ENCODE measurements at places on chromosomes 13 and 19. TPM values are rescaled to one million over a fixed set of nuclear protein-coding genes. Genes with fewer than 3 reads are reported as not detected.

- no peak overlapping the region for H3K4me3 ChIP-seq
- no peak overlapping the region for H3K27ac ChIP-seq
- no peaks in the 10 kb centered on the region for H3K27me3 ChIP-seq
- H3K4me1 ChIP-seq = no peaks in the 10 kb centered on the region
- DNase-seq = no peak
These were observed 51.5 kb upstream of the ZNF730 start for GRCh38 chr19:23065306-23065705.

GRCh38 chr13:41652735-41653361, 195.5 kb downstream of the RGCC start:
- H3K4me1 ChIP-seq = peaks cover 6% of the 10 kb centered on the region
- H3K36me3 ChIP-seq = no peaks in the 10 kb centered on the region
- H3K27me3 ChIP-seq = no peaks in the 10 kb centered on the region
- no peak overlapping the region for H3K27ac ChIP-seq
- DNase-seq = peak; percentile 63

DNA sequence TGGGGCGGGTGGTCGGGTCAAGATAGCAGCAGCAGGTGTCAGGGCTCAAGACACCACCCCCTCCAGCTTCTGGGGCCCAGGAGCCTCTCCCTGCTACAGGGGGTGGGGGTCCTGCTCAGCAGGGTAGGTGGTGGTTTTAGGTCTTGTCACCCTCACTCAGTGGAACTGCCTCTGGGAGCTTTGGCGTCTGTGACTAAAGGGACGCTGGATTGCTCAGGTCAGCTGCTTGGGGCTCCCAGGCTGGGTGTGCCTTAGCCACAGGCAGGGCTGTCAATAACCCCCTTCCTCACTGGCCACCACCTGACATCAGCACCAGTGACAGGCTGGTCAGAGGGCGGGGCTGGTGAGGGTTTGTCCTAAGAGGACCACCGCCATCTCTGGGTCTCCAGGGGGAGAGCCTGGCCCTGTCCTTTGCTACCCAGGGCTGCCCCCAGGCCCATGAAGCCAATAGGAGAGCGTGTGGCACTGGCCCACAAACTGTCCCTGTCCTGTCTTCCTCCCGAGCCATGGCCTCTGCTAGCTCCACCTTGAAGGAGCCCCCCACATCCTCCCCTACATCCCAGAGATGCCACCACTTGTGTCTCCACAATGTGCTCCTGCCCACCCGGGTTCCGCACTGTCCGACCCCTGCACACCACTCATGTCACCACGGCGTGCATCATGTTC, 36.4 kb downstream of the MAU2 start:
- peak; percentile 21 for DNase-seq
- no peaks in the 10 kb centered on the region for H3K4me1 ChIP-seq
- no peaks in the 10 kb centered on the region for H3K27me3 ChIP-seq
- no peak overlapping the region for H3K4me3 ChIP-seq
- H3K27ac ChIP-seq = no peak overlapping the region

GRCh38 chr13:50731400-50731799, 112.1 kb downstream of the DLEU7 start:
- H3K36me3 ChIP-seq = no peaks in the 10 kb centered on the region
- DNase-seq = no peak
- no peaks in the 10 kb centered on the region for H3K4me1 ChIP-seq
- H3K4me3 ChIP-seq = no peak overlapping the region
- H3K27me3 ChIP-seq = no peaks in the 10 kb centered on the region

GRCh38 chr19:11539495-11540365, 1.1 kb downstream of the CNN1 start:
- H3K36me3 ChIP-seq = no peaks in the 10 kb centered on the region
- no peaks in the 10 kb centered on the region for H3K4me1 ChIP-seq
- no peak overlapping the region for H3K4me3 ChIP-seq

DNA sequence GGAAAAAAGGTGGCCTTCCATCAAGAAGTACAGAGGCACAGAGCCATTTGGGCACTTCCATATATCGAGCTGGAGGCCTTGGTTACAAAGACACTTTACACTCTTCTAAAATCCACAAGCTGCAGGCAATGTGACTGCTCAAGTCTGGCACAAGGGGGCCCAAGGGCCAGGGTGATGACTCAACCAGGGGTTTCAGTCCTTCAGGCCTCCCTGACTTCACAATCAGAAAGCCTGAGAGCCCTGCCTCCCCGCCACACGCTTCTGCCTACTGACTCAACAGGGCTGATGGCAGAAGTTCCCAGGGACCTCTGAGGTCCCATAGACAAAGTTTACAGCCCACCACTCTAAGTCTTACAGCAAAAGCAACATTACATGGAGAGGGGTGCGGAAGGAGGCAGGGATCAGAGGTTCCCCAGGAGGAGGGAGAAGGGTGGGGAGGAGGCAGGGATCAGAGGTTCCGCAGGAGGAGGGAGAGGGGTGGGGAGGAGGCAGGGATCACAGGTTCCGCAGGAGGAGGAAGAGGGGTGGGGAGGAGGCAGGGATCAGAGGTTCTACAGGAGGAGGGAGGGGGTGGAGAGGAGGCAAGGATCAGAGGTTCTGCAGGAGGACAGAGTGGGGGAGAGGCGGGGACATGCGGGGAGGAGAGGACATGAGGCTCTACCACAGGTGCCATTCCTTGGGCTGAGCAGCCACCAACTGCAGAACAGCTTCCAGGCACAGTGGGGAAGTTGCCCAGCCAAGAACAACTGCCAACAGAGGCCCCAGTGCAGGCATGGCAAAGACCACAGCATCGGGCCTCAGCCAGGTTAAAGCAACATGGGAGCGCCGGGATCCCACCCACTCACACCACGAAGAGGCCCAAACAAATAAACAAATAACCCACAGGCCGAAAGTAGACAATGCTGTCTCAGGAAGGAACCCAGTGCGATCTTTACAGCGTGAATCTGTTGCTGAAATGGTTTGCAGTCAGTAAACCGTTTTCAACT, 52.0 kb downstream of the SLC7A1 start:
- no peak overlapping the region for H3K27ac ChIP-seq
- no peaks in the 10 kb centered on the region for H3K4me1 ChIP-seq
- H3K36me3 ChIP-seq = peaks cover 16% of the 10 kb centered on the region

GRCh38 chr19:1269478-1270212, 513 bp downstream of the CIRBP start:
- DNase-seq = peak; percentile 89
- peak overlapping the region; percentile 66 for H3K4me3 ChIP-seq
- H3K4me1 ChIP-seq = peaks cover 19% of the 10 kb centered on the region

- H3K4me1 ChIP-seq = no peaks in the 10 kb centered on the region
- peaks cover 21% of the 10 kb centered on the region for H3K36me3 ChIP-seq
- no peak overlapping the region for H3K4me3 ChIP-seq
- no peak for DNase-seq
These were observed 41.8 kb downstream of the EFNB2 start for GRCh38 chr13:106493533-106494220.

DNA sequence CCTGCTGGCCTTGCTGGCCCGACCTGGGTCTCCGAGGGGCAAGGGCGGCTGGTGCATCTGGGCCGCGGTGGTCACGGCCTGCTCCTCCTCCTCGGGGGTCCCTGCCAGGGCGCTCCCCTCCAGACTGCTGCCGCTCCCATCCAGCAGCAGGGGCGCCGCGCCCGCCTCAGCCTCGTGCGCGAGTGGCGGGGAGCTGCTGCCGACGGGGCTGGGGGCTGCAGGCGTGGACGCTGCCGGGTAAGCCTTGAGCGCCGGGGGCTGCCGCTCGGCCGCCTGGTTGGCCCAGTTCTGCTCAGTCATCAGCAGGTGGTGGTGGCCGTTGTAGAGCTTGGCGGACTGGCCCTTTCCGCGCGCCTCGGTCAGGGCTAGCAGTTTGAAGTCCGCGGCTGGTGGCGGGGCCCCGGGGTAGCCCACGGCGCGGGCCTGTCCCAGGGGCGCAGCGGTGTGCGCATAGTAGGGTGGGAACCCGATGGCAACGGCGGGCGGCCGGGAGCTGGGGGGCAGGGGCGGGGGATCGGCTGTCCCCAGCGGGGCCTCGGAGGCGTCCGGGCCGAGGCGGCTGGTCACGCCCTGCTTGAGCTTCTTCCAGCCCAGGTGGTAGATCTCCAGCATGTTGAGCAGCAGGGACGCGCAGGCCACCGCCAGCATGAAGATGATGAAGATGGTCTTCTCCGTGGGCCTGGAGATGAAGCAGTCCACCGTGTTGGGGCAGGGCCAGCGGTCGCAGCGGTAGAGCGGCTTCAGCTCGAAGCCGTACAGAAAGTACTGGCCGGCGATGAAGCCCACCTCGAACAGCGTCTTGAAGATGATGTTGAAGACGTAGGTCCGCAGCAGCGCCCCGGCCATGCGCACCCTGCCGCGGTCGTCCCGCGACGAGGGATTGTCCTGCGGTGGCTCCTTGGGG, 18.6 kb downstream of the GJA3 start:
- H3K27ac ChIP-seq = no peak overlapping the region
- H3K36me3 ChIP-seq = no peaks in the 10 kb centered on the region
- peaks cover 5% of the 10 kb centered on the region for H3K27me3 ChIP-seq
- H3K4me3 ChIP-seq = no peak overlapping the region
- H3K4me1 ChIP-seq = no peaks in the 10 kb centered on the region

DNA sequence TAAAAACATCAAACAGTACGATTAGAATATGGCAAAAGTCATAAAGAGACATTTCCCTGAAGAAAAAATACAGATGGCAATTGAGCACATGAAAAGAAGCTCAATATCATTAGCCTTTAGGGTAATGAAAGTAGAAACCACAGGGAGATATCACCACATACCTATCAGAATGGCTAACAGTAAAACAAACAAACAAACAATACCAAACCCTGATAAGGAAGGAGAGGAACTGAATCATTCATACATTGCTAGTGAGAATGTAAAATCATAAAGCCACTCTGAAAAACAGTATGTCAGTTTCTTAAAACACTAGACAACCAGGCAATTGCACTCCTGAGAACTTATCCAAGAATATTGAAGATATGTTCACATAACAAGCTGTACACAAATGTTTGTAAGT, 1342.5 kb upstream of the SLC10A2 start:
- no peak overlapping the region for H3K4me3 ChIP-seq
- no peak overlapping the region for H3K27ac ChIP-seq
- no peak for DNase-seq
- no peaks in the 10 kb centered on the region for H3K4me1 ChIP-seq
- no peaks in the 10 kb centered on the region for H3K27me3 ChIP-seq

DNA sequence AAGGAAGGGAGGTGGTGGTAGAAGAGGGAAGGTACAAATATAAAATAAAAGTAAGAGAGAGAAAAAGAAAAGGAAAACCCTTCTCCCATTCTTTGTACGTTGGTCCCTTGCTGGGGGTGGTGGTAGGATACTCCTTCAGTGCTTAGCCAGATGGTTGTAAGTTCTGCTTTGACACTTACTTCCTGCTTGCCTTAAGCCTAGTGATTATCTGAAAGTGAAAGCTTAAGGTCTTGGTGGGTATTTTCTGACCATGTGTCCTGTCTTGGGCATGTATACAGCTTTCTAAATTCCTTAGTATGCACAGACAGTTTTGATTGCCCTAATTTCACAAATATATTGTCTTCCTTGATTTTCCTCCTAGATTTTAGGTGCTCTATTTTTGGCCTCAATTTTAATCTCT, 314.8 kb downstream of the PCDH17 start:
- no peak for DNase-seq
- no peak overlapping the region for H3K4me3 ChIP-seq
- H3K27ac ChIP-seq = no peak overlapping the region
- H3K36me3 ChIP-seq = no peaks in the 10 kb centered on the region
- H3K27me3 ChIP-seq = no peaks in the 10 kb centered on the region

DNA sequence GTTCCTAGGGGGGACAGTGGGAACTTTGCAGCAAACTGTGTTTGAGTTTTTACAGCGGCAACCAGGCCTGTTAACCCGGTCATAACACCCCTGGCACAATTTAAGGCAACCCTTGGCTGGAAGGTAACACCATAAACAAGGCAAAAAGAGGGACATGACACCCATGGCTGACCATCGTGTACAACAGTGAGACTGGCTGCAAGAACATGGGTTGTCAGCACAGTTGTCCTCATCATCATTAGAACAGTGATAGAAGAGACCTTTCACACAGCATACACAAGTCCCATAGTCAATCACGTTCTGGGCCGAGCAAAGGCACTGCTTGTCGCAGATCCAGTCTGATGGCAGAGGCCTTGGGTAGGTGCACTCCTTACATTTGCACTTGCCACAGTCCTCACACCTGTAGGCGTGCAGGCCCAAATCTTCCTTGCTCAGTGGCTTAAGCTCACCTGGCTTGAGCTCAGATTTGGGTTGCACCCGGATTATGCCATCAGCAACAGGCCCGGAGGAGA, 4.1 kb downstream of the SPRY2 start:
- H3K4me1 ChIP-seq = peaks cover 3% of the 10 kb centered on the region
- DNase-seq = peak; percentile 31
- H3K4me3 ChIP-seq = peak overlapping the region; percentile 93
- peaks cover 86% of the 10 kb centered on the region for H3K36me3 ChIP-seq
- peak overlapping the region; percentile 99 for H3K27ac ChIP-seq
- no peaks in the 10 kb centered on the region for H3K27me3 ChIP-seq

- 0 out of 2 replicates have a peak, but pooled peaks cover under 1% of the 10 kb centered on the region for H3K27me3 ChIP-seq
- H3K36me3 ChIP-seq = no peaks in the 10 kb centered on the region
- H3K27ac ChIP-seq = no peak overlapping the region
- DNase-seq = no peak
These were observed 50.3 kb upstream of the ATP11A start for GRCh38 chr13:112639521-112639920.

GRCh38 chr19:51701468-51702100, 8.5 kb downstream of the SPACA6 start:
- no peak overlapping the region for H3K27ac ChIP-seq
- peaks cover 51% of the 10 kb centered on the region for H3K36me3 ChIP-seq
- no peaks in the 10 kb centered on the region for H3K4me1 ChIP-seq
- no peak for DNase-seq
- no peak overlapping the region for H3K4me3 ChIP-seq

DNA sequence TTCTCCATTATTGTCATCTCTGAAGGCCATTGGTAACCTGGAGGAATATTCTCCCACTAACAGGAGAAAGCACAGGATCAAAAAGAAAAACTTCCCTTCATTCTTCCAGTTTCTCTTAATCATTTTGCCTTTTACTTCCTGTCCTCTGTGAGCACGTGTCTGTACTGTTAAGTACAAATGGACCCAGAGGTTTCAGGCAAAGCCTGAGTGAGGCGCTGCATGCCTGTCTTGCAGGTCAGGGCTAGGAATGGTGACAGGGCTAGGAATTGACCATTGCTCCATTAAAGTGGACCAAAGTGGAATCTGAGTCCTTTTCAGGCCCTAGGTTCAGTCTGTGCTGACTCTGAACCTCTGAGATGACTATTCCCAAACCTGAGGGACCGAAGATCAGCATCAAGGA, 326.7 kb downstream of the SHISA2 start:
- no peaks in the 10 kb centered on the region for H3K4me1 ChIP-seq
- no peak overlapping the region for H3K27ac ChIP-seq
- H3K27me3 ChIP-seq = no peaks in the 10 kb centered on the region

GRCh38 chr19:5943623-5944022, 29.6 kb downstream of the CAPS start:
- H3K36me3 ChIP-seq = peaks cover 3% of the 10 kb centered on the region
- peaks cover 7% of the 10 kb centered on the region for H3K4me1 ChIP-seq
- no peak overlapping the region for H3K27ac ChIP-seq
- H3K4me3 ChIP-seq = no peak overlapping the region

GRCh38 chr19:31960474-31960873, 384.9 kb upstream of the ZNF507 start:
- H3K36me3 ChIP-seq = no peaks in the 10 kb centered on the region
- H3K27me3 ChIP-seq = no peaks in the 10 kb centered on the region
- peak; percentile 81 for DNase-seq
- peak overlapping the region; percentile 57 for H3K27ac ChIP-seq
- H3K4me3 ChIP-seq = no peak overlapping the region
- peaks cover 49% of the 10 kb centered on the region for H3K4me1 ChIP-seq

Gene MAST3
- total RNA-seq = 4.3 TPM
